Glomerular endothelial cell (primary cell): ENCODE measurements at places on chromosomes 3 and 15. TPM values are rescaled to one million over a fixed set of nuclear protein-coding genes. Genes with fewer than 3 reads are reported as not detected.

KPNA1 gene
- 35.6 and 45.1 TPM in 2 replicates for total RNA-seq

CASR gene
- total RNA-seq = not detected in 2 replicates

CEMIP gene
- 0.53 and 2.0 TPM in 2 replicates for total RNA-seq

GABRR3 gene
- not detected in 2 replicates for total RNA-seq

MORC1 gene
- not detected in 2 replicates for total RNA-seq

SKOR1 gene
- total RNA-seq = 0.19 TPM in 1 of 2 replicates, not detected in the other

GRK7 gene
- not detected in 2 replicates for total RNA-seq

SPATA12 gene
- 0.15 and 0.18 TPM in 2 replicates for total RNA-seq

PSTPIP1 gene
- not detected in 2 replicates for total RNA-seq

CAND2 gene
- 2.6 and 3.7 TPM in 2 replicates for total RNA-seq

HCLS1 gene
- 69.1 and 77.3 TPM in 2 replicates for total RNA-seq

FETUB gene
- not detected in 2 replicates for total RNA-seq

LIPH gene
- 0.12 and 2.0 TPM in 2 replicates for total RNA-seq

GAP43 gene
- total RNA-seq = 0.18 TPM in 1 of 2 replicates, not detected in the other

- no peak for DNase-seq
These were observed 6.0 kb downstream of the DIPK2A start for GRCh38 chr3:143977341-143978262.

DNA sequence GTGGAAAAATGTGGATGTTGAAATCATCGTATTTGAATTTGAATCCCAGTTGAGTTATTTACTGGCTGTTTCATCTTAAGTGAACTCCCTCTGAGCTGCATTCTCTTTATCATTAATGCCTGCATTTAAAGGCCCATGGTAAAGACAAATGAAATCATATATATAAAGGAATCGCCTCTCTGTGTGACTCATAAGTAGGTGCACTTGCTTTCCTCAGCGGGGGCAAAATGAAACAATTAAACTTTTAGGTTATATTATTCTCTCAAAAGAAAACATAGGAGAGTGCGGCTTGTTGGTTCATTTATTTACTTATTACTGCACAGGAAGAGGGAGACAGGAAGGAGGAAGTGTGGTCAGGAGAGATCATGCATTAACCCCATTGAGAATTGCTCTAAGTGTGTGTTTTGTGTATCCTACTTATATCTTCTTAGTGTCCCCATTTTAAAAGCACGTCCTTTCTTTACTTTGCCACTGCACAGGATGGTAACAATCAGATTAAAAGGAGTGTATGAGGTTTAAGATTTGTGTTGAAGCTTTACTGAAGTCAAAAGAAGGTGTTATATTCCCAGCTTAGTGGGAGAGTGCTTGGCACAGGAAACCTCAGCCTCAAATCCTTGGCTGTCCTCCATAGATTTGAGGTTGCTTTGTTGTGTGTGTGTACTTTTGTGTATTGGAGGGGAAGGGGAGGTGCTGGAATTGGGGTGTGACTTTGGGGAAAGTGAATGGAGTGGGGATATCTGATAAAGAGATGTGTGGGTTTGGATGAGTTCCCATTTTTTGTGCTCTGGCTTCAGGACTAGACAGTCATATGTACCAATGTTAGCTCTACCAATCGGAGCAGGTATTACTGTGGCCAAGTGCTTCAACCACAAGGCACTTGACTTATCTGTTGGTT is 595.8 kb upstream of the NR2F2 start:
- DNase-seq = peak; percentile 85

- no peak for DNase-seq
These were observed 36.7 kb upstream of the SLC7A14 start for GRCh38 chr3:170622369-170623159.

- DNase-seq = no peak
These were observed 361.6 kb upstream of the NR2F2 start for GRCh38 chr15:95968856-95969255.

GRCh38 chr15:74833376-74834107 is 7.1 kb downstream of the CPLX3 start:
- no peak for DNase-seq

DNA sequence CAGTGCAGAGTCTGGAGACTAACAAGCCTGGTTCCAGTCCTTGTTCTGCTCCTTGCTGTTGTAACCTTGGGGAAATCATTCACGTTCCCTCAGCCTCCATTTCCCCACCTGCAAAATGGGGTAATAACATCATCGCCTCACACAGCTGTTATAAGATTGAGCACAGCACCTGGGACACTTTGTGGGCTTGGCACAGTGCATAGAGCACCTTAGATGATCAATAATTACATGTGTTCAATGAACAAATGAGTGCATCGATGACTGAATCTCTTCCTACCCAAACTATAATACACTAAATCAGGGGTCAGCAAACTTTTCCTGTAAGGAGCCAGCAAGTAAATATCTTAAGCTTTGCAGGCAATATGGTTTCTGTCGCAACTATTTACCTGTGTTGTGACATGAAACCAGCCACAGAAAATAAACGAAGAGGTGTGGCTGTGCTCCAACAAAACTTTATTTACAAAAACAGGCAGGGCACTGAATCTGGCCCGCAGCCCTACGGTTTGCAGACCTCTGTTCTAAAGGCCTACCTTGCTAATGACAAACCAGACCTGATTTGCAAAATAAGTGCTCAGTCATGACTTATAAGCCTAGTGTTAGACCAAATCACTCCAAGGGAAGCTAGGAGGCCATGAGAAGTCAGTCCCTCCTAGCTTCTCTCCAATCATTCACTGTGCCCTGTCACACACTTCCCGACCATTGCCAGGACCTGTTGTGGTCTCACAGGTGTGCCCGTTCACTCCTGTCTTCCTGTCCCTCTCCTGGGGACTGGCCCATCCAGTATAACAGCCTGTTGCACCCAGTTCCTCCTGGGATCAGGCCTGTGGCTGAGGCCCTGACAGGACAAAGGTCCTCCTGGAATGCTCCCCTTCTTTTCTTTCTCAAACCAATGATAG is 149.4 kb upstream of the WNT5A start:
- no peak for DNase-seq

DNA sequence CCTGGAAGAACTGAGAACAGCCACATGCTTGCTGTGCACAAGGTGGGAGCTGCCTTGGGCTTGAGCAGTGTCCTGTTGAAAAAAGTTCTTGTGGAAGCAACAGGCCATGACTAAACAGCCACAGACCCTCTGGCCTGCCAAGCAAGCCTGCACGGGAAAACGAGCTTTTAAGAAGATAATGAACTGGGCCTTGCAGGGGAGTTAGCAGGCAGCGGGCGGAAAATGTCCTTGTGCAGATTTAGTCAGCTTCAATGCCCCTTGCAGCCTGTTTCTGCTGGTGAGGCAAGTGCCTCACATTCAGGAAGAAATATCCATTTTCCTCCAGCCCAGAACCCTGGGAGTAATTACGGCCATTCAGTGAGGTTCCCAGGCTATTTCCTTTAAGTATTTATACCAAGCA is 126.2 kb upstream of the KLHL25 start:
- no peak for DNase-seq

DNA sequence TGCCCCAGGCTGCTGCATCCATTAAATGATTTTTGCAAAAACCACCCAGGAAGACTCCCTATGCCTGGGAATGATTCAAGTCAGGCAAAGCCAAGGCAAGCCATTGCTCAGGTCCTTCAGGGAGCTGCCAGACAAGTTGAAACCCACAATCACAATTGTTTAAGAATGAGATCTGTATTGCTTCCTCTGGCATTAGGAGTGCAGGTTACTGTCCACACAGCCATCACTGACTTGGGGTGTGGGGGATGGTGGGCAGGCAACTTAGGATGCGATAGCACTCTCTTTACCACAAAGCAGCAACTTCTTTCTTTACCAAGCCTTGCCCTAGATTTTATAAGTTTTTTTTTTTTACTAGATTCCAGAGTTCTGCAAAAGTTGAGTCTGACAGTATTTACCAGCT is 15.0 kb upstream of the IL20RB start:
- DNase-seq = no peak

GRCh38 chr3:44334326-44334725 is 4.2 kb upstream of the TCAIM start:
- no peak for DNase-seq

- no peak for DNase-seq
These were observed 231.1 kb upstream of the CNTN6 start for GRCh38 chr3:861721-862120.

- no peak for DNase-seq
These were observed 1234.7 kb downstream of the ROBO2 start for GRCh38 chr3:78274475-78275065.

- peak; percentile 27 for DNase-seq
These were observed 309.6 kb downstream of the TUSC7 start for GRCh38 chr3:117019082-117019713.

- DNase-seq = no peak
These were observed 56.6 kb downstream of the P3H2 start for GRCh38 chr3:190064112-190064511.

DNA sequence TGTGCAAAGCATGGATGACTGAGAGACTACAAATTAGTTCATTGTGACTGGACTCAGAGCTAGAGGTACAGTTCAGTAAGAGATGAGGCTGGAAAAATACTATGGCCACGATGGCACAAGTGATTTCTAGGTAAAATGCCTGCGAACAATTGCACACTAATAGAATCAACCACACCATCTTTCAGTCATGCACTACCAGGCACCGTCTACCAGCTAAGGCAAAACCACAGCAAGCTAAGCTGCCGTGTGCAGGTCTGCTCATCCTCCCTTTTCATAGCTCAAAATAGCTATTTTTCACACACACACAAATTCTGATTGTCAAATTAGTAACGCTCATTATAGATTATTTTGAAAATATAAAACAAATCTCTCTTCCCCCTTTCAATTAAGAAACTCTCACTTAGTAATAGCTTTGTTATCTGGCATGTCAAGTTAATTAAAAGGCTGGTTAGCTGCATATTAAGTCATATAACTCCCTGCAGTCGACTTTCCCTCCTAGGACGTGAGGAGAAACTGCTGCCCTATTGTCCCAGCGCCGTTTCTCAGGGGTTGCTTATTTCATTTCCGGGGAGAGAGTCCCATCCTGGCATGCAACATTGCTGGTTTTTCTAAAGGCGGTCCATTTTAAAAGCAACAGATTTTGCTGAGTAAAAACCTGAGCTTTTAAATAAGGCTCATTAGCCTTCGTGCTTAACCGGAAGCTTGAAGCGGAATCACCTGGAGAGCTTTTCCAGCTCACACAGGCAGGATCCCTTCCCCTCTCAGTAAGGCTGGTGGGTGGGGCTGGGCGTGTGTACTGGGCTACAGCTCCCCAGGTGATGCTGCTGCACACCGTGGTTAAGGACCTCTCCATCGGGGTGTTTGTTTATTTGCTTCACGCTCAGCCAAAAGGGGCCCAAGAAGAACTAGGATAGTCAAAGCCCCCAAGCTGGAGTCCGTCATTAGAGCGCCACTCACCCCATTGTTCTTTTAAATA is 16.9 kb upstream of the MEX3B start:
- DNase-seq = no peak

DNA sequence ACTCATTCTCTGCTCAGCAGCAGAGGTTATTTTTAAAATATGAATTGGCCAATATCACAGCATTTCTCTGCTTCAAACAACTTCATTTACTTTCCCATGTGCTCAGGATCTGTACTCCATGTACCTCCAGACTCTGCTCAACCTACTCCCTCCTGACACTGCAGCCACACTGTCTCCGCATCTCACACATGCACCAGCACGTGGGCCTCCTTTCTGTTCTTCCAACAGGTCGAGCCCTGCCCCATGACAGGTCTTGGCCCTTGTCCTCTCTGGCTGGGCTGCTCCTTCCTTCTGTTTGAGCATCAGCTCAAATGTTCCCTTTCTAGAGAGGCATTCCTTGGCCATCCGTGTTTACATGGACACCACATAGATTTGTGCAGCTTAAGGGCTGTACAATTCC is 195.7 kb downstream of the EBLN2 start:
- DNase-seq = no peak

- DNase-seq = no peak
These were observed 173.8 kb upstream of the BCL6 start for GRCh38 chr3:187919048-187919447.

GRCh38 chr3:168138421-168138820 is 42.7 kb upstream of the GOLIM4 start:
- no peak for DNase-seq

GRCh38 chr3:126970101-126970500 is 12.8 kb upstream of the PLXNA1 start:
- no peak for DNase-seq

GRCh38 chr15:99365242-99365641 is 114.0 kb downstream of the LRRC28 start:
- no peak for DNase-seq

- DNase-seq = no peak
These were observed 26.8 kb upstream of the NOX5 start for GRCh38 chr15:68987676-68988075.

- DNase-seq = no peak
These were observed 149.6 kb downstream of the LEKR1 start for GRCh38 chr3:156975721-156976120.

GRCh38 chr3:132628157-132628556 is 31.1 kb downstream of the ACKR4 start:
- no peak for DNase-seq

GRCh38 chr15:45867281-45867680 is 232.5 kb downstream of the SQOR start:
- no peak for DNase-seq

GRCh38 chr3:160921020-160921635 is 165.1 kb downstream of the PPM1L start:
- DNase-seq = no peak

DNA sequence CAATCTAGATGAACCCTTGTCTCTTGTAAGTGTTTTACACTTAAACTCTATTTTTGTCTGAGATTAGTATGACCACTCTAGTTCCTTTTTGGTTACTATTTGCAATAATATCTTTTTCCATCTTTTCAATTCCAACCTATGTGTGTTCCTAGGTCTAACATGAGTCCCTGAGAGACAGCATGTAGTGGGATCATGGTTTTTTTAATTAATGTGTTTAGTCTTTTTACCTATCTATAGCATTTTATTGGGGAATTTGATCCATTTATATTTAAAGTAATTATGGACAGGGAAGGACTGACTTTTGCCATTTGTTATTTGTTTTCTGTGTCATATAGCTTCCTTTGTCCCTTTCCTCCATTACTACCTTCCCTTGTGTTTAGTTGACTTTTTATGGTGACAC is 21.7 kb downstream of the TNFSF10 start:
- DNase-seq = no peak

- no peak for DNase-seq
These were observed 827.6 kb upstream of the CFAP20DC start for GRCh38 chr3:59877263-59878037.

DNA sequence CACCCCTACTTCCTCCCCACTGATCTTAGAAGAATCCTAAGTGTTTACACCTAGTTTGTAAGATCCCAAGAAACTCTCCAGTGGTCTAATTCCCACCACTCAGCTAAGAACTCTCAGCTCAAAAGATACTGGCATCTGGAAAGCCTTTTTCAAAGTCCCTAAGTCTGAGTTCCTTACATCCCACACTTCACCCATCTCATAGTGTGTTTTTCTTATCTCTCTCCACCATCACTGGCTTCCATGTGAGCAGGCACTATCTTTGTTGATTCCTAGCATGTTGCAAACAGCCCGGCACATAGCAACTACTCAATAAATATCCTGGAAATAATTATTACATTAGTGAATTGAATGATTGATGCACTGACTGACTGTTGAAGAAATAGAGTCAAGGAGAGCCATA is 173.7 kb downstream of the FHIT start:
- DNase-seq = no peak
